NCI-H2081 (cell line): ENCODE measurements at places on chromosomes 5 and 9.

- DNase-seq, result no peak
Observed at GRCh38 chr9:107907715-107908114, 418.1 kb upstream of the KLF4 start.

DNA sequence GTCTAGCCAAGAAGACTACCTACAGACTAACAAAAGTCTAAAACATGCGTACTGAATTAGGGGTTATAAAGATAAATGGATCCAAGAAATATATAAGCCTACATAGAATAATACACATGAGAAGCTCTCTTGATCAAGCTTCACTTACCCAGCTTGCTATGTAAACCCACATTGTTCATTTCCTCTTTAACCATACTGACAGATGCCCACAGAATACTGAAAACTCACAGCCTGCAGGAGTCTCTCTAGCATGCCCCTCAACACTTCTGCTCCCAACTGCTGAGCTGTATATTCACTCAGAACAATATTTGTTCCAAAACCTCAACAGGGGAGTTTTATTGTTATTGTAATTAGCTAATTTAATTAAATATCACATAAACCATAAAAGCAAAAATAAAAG is 52.4 kb downstream of the RFX3 start:
- peak; percentile 55 for DNase-seq

DNA sequence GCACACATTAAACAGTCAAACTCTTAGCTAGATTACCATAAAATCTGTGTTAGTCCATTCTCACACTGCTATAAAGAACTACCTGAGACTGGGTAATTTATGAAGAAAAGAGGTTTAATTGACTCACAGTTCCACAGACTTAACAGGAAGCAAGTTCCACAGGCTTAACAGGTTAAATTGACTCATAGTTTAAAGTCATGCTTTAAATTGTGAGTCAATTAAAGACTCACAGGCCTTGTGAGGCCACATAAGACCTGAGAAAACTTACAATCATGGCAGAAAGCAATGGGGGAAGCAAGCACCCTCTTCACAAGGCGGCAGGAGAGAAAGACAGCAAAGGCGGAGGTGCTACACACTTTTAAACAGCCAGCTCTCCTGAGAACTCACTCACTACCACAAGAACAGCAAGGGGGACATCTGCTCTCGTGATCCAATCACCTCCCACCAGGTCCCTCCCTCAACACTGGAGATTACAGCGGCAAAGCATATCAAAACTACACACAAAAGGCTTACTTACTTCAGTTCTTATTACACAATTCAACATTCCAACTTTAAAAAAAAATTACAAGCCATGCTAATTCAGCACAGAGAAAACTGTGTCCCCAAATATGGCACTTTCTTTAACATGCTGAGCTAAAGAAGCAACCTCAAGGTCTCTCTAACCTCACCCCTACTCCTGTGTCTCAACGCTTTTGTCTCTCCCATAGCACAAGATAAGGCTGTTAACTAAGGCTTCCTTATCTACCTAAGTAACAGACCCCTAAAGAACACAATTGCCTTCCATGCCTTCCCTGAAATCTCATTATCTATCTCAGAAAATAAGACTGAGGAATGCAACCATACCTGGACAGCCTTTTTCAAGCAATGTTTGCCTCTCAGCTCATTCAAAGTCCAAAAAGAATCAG is 805.1 kb downstream of the NR2F1-AS1 start:
- no peak for DNase-seq

GRCh38 chr9:77156646-77157371 is 20.5 kb upstream of the VPS13A start:
- DNase-seq, result no peak

- no peak for DNase-seq
Observed at GRCh38 chr5:107464876-107465275, 205.9 kb downstream of the EFNA5 start.
